ENCODE measurements at places on chromosomes 13 and 19.
A peak's percentile ranks its signal among the peaks of the same experiment; 100 is the strongest.

DNA sequence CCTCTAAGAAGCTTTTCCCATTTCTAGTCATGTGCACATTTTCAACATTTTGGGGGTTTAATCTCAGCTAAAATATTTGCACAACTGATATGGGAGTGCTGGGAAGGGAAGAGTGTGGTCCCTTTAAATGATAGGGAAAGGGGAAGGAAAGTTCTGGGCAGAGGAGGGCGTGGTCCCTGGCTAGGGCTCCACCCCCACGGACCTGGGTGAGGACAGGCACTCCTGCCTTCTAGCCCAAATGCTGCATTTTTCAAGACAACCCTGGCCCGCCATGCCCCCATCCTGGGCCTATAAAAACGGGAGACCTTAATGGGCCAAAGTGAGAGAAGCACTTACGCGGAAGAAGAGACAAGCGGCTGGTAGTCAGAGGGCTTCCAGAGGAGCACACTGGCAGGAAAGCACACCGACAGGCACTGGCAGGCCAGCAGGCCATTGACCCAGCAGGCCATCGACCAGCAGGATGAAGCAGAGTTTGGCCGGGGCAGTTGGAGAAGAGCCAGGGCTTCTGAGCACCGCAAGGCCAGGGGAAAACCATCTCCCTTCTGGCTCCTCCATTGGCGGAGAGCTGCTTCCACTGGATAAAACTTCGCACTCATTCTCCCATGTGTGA is 266.7 kb downstream of the SPRY2 start:
- no peak for DNase-seq

- DNase-seq, result no peak
Measured at GRCh38 chr13:20465218-20465879, 60.3 kb downstream of the CRYL1 start.

GRCh38 chr13:114148521-114148855 is 16.1 kb upstream of the RASA3 start:
- peak; percentile 70 for DNase-seq

DNA sequence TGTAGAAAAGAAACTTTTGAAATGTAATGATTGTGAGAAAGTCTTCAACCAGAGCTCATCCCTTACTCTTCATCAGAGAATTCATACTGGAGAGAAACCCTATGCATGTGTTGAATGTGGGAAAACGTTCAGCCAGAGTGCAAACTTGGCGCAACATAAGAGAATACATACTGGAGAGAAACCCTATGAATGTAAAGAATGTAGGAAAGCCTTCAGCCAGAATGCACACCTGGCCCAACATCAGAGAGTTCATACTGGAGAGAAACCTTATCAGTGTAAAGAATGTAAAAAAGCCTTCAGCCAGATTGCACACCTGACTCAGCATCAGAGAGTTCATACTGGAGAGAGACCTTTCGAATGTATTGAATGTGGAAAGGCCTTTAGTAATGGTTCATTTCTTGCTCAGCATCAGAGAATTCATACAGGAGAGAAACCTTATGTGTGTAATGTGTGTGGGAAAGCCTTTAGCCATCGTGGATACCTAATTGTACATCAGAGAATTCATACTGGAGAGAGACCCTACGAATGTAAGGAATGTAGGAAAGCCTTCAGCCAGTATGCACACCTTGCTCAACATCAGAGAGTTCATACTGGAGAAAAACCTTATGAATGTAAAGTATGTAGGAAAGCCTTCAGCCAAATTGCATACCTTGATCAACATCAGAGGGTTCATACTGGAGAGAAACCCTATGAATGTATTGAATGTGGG is 19.3 kb downstream of the ZNF583 start:
- DNase-seq, result no peak

GRCh38 chr13:26539738-26540292 is 17.7 kb upstream of the WASF3 start:
- DNase-seq, result no peak

All from stimulated activated CD8-positive, alpha-beta memory T cell treated with anti-CD3 and anti-CD28 coated beads, Interleukin-7, amount 100 ng/mL, for 1 hour (primary cell).